Cardiac septum (tissue), 1 donor: ENCODE measurements at places on chromosomes 5 and 9.

DNA sequence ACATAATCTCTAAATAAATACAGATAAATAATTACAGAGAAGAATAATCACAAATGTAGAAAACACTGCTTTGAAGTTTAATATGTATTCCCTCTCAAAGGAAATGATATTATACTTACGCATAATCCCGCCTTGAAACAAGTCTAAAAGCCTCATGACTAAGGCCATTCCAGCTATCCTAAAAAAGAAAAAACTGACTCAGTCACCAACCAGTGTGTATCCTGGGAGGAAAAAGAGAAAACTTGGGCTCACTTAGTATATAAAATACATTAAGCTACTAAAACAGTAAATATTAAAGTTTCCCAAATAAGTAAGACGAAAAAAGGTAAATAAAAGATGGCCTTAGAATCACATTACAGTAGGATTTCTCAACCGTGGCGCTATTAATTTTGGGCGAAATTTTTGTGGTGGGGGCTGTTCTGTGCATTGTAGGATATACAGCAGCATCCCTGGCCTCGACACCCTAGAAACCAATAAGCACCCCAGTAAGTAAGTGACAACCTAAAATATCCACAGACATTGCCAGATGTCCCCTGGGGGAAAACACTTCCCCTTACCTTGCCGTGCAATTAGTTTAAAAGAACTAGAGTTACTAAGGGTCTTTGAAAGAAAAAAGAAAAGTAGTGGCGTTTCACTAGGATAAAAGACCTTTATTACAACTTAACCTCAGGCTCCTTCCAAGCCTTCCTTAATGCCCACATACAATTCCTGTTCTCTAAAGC, 1.1 kb downstream of the HSPA9 start:
- no peak for DNase-seq

- DNase-seq, result no peak
These were observed 21.7 kb upstream of the SPINK7 start for GRCh38 chr5:148290271-148291195.

DNA sequence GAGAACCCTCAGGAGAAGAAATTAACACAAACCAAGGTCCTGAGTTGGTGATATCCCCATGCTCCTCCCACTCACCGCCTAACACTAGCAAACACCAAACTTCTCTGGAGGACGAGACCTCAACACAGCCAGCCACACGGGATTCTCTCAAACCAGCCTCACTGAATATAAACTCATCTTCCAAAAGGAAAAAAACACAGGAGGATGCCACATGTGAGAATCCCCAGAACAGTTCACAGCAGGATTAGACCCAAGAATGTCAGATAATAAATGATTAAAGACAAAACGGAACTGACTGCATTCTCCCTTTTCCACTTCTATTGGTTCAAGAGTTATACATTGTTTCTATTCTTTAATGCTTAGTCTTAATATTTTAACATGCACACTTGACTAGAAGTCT, 89.2 kb downstream of the LPAR1 start:
- DNase-seq, result no peak

DNA sequence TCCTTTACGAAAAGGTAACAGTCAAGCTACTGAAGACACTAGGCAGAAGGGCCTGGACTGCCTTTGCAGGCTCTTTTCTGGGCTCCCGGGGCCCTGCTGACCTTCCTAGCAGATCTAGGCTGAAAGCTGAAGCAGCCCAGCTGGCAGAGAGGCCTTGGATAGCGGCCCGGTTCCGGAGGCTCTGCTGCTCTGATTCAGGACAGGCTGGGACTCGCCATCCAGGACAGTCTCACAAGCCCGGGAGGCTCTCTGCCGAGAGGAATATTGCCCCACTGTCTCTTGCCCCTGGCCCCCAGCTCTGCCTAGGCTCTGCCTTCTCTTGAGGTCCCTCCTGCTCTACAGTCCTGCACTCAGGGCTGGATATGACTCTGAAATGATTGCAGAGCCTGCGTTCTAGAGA, 67.8 kb downstream of the PSD2 start:
- DNase-seq, result no peak

DNA sequence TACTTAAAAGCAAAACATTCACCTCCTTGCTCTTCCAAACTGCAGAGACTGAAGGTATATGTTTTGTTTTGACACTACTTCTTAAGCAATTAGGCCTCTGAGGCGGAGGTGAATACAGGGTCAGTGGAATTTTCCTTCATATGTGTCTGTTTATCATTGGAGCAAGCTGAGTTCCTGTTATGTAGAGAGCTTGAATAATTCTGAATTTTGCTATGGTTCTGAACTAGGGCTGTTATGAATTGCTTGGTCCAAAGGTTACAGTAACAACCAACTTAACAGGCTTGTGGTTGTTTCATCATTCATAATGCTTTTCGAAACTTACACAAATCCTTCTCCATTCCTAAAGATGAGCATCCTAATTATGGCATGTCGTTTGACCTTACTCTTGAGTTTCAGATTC, 444.6 kb upstream of the MEF2C start:
- DNase-seq, result no peak

DNA sequence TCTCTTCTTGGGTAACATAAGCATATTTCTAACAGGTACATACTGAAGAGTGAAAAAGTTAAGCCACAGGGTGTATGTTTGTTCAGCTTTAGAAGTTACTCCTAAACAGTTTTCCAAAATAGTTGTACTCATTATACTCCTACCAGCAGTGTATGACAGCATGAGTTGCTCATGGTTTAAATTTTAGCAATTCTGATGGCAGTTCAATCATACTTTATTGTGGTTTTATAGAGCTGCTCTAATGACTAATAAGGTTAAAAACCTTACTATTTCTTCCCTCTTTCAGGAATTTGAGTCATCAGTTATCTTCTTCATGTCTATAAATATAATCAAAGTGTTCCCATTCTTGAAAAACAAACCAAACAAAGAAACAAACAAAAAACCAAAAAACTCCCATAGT, 81.5 kb downstream of the CAAP1 start:
- DNase-seq, result no peak

GRCh38 chr5:122741681-122742080, 33.2 kb upstream of the SNX2 start:
- DNase-seq, result no peak

GRCh38 chr5:137741-138140, 45.8 kb downstream of the PLEKHG4B start:
- DNase-seq, result no peak

GRCh38 chr9:114176624-114177291, 21.4 kb downstream of the COL27A1 start:
- DNase-seq, result no peak

GRCh38 chr9:70868661-70869652, 252.5 kb downstream of the TRPM3 start:
- no peak for DNase-seq

- peak; percentile 86 for DNase-seq
These were observed 28.4 kb upstream of the SLC12A7 start for GRCh38 chr5:1140171-1140817.

- DNase-seq, result no peak
These were observed 6.9 kb downstream of the OTULIN start for GRCh38 chr5:14671414-14671813.

DNA sequence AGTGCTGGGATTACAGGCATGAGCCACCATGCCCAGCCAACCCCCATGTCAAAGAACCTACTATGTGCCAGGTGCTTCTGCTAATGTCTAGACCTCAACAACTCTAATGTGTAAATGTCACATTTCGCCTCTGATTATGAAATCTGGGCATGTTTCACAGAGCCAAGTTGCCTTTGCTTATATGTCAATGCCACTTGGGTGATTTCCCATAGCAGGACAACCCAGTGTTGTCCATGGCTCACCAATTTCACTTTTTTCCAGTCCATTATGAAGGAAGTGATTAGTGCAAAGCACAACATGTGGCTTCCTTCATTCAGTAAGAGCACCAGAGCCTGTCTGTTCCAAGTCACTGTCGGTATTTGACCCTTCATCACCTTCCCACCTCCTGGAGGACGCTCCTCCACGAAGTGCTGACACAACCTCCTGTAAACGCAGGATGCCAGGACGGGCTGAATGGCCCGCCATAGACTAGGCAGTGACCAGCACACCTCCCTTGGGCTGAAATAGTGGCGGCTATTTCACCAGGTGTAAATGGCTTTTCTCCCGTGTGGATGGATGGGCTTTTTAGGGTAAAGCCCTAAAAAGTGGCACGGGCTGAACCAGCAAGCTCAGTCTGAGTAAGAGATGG, 962 bp upstream of the PKN3 start:
- DNase-seq, result no peak

DNA sequence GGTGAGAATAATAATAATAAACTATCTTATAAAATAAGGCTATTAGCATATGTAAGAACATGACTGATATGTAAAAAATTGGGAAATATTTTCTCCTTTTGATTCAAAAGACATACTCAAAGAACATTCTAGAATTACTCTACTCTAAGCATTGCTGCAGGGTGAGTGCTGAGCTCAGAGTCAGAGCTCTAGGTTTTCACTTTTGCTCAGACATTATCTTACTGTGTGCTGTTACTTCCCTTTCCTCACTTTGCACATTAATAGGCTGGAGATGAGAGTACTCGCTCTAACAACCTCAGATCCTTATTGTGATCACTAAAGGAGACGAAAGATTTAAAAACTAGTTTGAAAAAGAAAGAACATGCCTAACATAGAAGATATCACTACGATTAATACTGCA, 99.4 kb upstream of the C9orf72 start:
- DNase-seq, result no peak

DNA sequence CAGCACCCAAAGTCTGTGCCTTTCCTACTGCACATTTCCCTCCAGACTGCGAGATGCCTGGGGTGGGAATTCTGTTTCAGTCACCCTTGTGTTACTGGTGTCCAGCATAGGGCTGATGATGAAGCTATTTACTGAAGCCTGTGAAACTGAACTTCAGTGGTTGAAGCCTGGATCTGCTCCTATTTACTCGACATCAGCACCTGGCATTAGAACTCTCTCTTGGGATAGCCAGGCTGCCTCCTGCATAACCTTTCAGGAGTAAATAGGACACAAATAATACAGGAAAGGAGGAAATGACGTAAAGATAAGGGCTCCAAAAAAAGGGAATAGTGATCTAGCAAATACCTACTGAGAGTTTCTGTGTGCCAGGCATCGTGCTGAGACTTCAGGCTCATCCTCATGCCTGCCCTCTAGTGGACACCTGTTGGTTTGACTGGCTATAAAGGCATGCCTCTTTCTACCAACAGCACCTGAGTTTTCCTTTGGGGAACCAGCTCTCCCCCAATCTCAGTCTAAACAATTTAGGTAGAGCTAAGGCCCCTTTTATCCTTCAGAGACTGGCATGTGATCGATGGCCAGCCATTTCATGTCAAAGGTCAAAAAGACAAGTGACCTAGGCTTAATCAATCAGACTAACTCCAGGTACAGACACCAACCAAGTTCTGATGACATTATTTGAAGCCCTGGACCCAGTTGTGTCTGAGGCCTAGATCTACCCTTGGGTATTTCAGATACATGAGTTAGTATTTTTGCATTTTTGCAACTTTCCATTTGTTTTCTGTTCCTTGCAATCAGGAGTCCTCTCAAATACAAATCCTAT, 192.1 kb upstream of the TRIM32 start:
- no peak for DNase-seq
